Psoas muscle (tissue), 8 donors: ENCODE measurements at places on chromosomes 11 and 22. TPM values are rescaled to one million over a fixed set of nuclear protein-coding genes. Genes with fewer than 3 reads are reported as not detected.

GRCh38 chr11:32575070-32575469 lies 8.6 kb upstream of the EIF3M start:
- H3K4me1 ChIP-seq, result no peaks in the 10 kb centered on the region
- no peak overlapping the region for H3K27ac ChIP-seq
- peaks cover 18% of the 10 kb centered on the region for H3K27me3 ChIP-seq
- H3K36me3 ChIP-seq, result no peaks in the 10 kb centered on the region
- no peak for DNase-seq

The OR51F1 gene
- polyA plus RNA-seq, result not detected

- no peaks in the 10 kb centered on the region for H3K27me3 ChIP-seq
- H3K4me1 ChIP-seq, result no peaks in the 10 kb centered on the region
- H3K36me3 ChIP-seq, result no peaks in the 10 kb centered on the region
- DNase-seq, result no peak
Observed at GRCh38 chr11:69575296-69576068, 65.5 kb upstream of the CCND1 start.

The TRIM34 gene
- 0.55 TPM for polyA plus RNA-seq

DNA sequence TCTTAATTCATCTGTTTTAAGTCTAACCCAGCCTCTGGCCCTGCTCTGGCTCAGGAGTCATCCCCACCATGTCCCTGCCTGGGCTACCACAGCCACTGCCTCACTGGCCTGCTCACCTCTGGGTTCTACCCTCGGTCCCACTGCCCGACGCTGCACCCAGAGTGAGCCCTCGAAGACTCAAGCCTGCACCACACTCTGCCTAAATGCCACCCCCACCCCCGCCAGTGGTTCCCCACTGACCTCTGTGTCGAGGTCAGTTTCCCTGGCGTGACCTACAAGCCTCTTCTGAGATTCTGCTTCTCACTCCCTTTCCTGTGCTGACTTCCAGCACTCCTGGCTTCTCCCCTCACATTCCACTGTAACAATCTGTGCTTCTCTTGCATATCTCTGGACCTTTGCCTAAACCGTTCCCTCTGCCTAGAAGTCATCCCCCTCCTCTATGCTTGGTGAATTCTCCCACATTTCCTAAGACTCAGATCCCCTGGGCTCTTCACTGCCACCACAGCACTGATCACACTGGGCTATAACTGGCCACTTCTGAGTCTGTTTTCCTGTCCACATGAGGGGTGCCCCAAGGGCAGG lies 12.5 kb upstream of the PDE2A start:
- H3K27ac ChIP-seq, result no peak overlapping the region
- no peak overlapping the region for H3K4me3 ChIP-seq
- H3K36me3 ChIP-seq, result no peaks in the 10 kb centered on the region
- DNase-seq, result no peak
- H3K27me3 ChIP-seq, result no peaks in the 10 kb centered on the region
- peaks cover 9% of the 10 kb centered on the region for H3K4me1 ChIP-seq

The PNPLA3 gene
- polyA plus RNA-seq, result 0.83 TPM

The MYO7A gene
- 1.0 TPM for polyA plus RNA-seq

The OR56A1 gene
- not detected for polyA plus RNA-seq

- no peak for DNase-seq
- peaks cover 5% of the 10 kb centered on the region for H3K27me3 ChIP-seq
- no peaks in the 10 kb centered on the region for H3K36me3 ChIP-seq
- no peaks in the 10 kb centered on the region for H3K4me1 ChIP-seq
- no peak overlapping the region for H3K27ac ChIP-seq
- H3K4me3 ChIP-seq, result no peak overlapping the region
Observed at GRCh38 chr11:122763108-122763507, 75.2 kb upstream of the CRTAM start.

- no peak for DNase-seq
- H3K36me3 ChIP-seq, result no peaks in the 10 kb centered on the region
- no peaks in the 10 kb centered on the region for H3K4me1 ChIP-seq
- H3K27me3 ChIP-seq, result no peaks in the 10 kb centered on the region
- no peak within 1 kb of the TSS for H3K4me3 ChIP-seq
Observed at GRCh38 chr11:34620820-34621792, at the start of gene EHF. TSS of gene EHF (plus strand) at chr11:34621093. CDS start at chr11:34642631, 21,538 bp downstream.

GRCh38 chr11:60987577-60988277 lies 16.2 kb downstream of the CD6 start:
- DNase-seq, result no peak
- H3K4me3 ChIP-seq, result no peak overlapping the region
- H3K27me3 ChIP-seq, result peaks cover 2% of the 10 kb centered on the region
- no peaks in the 10 kb centered on the region for H3K4me1 ChIP-seq
- H3K27ac ChIP-seq, result no peak overlapping the region

- no peaks in the 10 kb centered on the region for H3K27me3 ChIP-seq
- H3K27ac ChIP-seq, result no peak overlapping the region
- H3K4me3 ChIP-seq, result no peak overlapping the region
- H3K36me3 ChIP-seq, result no peaks in the 10 kb centered on the region
- DNase-seq, result no peak
Observed at GRCh38 chr11:9726321-9727022, 62.6 kb downstream of the SWAP70 start.
